ENCODE measurements at places on chromosomes 4 and X.

GRCh38 chrX:16814597-16814996 is 28.3 kb downstream of the TXLNG start:
- no peak for DNase-seq

DNA sequence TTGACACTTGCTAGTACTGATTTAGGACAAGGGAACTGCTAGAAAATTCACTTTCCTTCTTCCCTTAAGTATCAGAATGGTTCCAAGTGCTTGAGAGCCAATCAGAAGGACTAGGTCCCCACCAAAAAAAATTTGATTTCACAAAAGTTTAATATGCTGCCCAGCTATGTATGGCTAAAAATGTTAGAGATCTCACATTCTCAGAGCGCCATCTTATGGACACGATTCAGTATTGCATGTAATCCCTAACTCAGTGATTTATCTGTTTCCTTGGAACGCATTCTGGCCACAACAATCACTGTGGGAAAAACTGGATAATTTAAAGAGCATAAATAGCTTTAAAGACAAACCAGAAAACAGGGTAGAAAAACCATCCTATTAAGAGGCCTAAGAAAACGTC is 255.1 kb upstream of the GPC4 start:
- DNase-seq, result no peak

GRCh38 chrX:132858018-132858417 is 100.4 kb downstream of the HS6ST2 start:
- DNase-seq, result no peak

DNA sequence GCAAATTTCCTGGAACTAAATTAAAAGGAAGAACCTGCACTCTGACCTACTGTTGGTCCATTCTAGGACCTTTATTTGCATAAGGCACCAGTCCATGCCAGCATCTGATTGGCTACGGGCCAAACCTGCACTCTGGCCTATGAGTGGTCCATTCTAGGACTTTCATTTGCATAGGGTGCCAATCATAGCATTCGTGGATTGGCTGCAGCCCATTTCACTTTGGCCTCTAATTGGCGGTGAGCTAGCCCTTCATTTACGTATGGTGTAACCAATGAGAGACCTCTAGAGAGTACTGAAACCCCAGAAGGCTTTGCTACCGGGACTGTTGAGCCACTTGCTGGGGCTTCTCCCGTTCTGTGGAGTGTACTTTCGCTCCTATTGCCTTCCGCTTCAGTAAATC is 6.1 kb upstream of the RNF175 start:
- DNase-seq, result no peak

Measured in ecto neural progenitor cell (in vitro differentiated cells).